ENCODE measurements at places on chromosomes 3 and 15.

DNA sequence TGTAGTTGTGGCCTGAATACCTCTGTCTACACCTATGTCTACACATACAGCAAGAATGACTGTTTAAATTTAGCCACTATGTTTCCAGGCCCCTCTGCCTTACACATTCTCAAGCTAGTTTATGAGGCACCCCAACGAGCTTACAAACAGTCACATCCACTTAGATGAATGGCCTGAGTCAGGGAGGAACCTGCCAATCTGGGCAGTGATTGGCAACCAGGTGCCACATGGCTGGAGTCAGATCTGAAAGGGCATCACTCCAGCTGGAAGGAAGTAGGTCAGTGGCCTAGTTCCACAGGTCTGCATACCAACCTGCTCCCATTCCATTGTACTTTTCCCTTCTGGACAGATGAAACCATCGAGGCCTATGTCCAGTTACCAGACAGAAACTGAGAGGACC is 136.3 kb downstream of the FOXP1 start:
- no peak for DNase-seq

- DNase-seq: peak; percentile 21
Measured at GRCh38 chr3:19945969-19946831, 697 bp upstream of the RAB5A start.

DNA sequence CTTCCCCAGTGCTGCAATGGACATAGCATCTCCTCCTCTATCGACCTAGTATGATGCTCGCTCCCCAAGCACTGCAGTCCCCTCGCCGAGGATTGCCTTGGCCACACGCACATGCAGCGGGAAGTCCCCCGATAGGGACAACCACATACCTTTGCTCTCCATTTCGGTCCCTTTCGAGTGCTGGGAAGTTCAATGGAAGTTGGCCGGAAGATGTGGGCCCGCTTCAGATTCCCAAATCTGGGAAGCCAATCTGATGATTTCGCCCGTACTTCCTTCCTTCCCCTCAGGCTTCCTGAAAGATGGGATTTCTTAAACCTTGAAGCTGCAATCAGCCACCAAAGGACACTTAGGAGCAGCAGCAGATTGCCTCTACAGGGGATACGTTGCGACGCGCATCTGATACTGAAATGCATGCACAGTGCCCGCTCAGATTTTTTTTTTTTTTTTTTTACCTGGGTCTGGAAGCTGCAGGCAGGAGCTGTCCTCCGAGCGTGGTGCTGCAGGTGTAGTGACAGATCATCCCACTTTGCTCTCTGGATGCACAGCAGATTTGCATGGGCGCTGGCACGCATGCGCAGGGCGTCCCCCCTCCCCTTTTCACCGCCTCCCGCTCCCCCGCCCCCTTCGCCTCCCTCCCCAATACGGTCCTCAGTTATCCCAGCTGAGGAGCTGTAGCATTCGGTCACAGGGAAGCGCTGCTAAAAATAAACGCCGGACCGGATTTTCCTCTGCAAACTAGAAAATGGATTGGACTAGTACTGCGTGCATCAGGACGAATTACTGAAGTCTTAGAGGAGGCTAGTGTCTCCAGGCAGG is at the start of gene FGF12:
Gene FGF12 (minus strand): TSS at position 510 of the 816 bp plus-strand sequence.
- DNase-seq: peak; percentile 21

- DNase-seq: no peak
Measured at GRCh38 chr15:55549305-55549704, 38.8 kb downstream of the PYGO1 start.

DNA sequence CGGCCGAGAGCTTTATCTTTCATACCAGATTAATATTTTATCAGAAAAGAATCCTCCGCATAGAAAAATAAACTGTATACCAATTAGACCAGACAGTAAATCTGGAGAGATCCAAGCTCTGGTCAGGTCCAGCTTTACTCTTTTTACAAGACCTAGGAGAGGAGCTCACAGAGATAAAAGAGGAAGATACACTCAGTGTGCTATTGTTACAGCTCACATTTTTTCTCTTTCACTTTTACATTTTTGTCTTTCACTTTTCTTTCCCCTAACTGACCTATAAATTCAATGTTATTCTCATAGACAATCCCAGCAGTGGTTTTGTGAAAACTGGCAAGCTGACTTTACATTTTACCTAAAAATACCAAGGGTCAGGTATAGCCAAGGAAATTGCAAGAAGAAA is 55.8 kb downstream of the GUCA1C start:
- DNase-seq: no peak

GRCh38 chr15:86347245-86347644 is 267.6 kb downstream of the AGBL1 start:
- no peak for DNase-seq

GRCh38 chr15:68494573-68495110 is 62.7 kb upstream of the ITGA11 start:
- DNase-seq: no peak

- DNase-seq: no peak
Measured at GRCh38 chr3:52140000-52140399, 14.2 kb downstream of the POC1A start.

- DNase-seq: peak; percentile 35
Measured at GRCh38 chr15:97234851-97235610, 725.5 kb upstream of the ARRDC4 start.

GRCh38 chr3:151753846-151754245 is 20.1 kb downstream of the AADACL2 start:
- no peak for DNase-seq

- DNase-seq: no peak
Measured at GRCh38 chr3:122627301-122627700, 49.9 kb downstream of the PARP15 start.

GRCh38 chr3:128568602-128569490 is 75.8 kb upstream of the GATA2 start:
- DNase-seq: no peak

DNA sequence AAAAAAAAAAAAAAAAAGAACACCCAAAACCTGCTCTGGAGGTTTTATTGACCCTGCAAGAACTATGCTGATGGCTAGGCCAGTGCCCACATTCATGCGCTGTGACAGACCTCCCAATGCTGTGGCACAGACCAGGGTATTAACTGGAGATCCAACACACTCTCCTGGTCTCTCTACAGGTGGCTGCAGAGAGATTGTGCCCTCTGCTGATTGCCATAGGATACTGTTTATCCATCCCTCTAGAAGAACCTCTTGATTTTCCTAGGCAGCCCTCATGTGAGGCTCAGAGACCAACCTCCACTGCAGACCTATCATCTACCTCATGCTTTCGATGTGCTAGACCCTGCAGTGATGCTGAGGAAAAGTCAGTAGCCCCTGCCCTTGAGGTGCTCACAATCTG is 125.5 kb upstream of the TRIM42 start:
- no peak for DNase-seq

- DNase-seq: peak; percentile 34
Measured at GRCh38 chr3:102179326-102180177, 255.3 kb upstream of the ZPLD1 start.

DNA sequence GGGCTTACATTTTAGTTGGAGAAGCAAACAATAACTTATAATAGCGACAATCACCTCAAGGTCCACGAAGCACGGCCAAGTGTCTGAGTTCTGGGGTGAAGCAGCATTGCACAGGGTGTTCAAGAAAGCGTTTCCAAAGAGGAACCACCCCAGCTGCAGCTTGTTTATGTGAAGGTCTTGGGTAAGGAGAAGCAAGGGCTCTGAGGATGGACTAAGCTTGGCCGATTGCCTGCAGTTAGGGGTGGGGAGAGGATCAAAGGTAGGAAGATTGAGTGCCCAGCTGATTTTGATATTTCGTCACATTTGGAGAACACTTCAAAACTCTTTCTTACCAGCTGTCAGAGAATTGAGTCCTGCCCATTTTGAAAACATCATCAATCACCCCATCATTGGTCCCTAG is 321.6 kb upstream of the DNAJC19 start:
- DNase-seq: no peak

DNA sequence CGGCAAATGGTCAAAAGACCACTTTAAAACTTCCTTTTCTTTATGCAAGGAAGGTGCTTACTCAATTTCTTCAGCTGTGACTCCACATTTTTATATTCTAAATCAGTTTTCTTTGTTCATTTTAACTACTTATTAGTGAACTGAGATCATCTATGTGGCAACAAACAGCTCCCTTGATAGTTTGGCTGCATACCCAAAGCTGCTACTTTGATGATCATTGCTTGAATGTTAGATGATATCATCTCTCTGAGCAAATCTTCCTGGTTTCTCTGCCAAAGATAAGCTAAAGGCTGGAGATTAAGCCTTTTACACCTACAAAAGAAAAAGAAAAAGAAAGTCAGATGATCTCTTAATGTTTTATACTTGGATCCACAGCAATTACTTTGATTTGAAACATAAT is 95.5 kb downstream of the DPH6 start:
- DNase-seq: no peak

- no peak for DNase-seq
Measured at GRCh38 chr3:99236576-99236975, 335.1 kb upstream of the DCBLD2 start.

GRCh38 chr3:52354676-52355075 is 38.6 kb downstream of the DNAH1 start:
- no peak for DNase-seq

DNA sequence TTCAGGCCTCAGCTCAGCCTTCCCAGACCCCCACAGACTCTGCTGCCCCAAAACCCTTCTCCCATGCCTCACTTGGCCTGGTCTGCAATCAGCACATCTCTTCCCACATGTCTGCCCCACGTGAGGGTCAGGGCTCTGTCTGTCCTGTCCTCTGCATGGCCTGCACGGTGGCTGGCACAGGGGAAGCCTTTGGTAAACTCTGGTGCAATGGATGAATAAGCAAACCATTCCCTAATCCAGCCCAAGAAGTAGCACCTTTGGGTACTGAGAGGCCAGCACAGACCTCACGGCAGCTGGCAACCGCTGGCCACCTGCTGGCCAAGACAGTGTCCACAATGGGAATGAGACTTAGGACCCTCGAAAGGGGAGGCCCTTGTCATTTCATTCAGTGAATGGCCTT is 27.7 kb downstream of the ABTB1 start:
- DNase-seq: no peak

DNA sequence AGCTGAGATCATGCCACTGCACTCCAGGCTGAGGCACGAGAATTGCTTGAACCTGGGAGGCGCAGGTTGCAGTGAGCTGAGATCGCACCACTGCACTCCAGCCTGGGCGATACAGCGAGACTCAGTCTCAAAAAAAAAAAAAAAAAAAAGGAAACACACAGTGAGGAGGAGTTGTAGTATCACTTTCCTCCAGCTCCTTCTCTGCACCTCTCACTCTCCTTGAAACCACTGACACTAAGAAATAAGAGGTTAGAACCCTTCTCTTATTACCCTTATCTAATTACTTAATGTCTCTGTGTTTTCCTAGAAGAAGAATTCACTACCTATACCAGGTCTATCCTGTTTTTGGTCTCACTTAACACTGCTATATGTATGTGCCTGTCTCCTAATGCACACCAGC is 31.7 kb downstream of the RAB27A start:
- DNase-seq: no peak

DNA sequence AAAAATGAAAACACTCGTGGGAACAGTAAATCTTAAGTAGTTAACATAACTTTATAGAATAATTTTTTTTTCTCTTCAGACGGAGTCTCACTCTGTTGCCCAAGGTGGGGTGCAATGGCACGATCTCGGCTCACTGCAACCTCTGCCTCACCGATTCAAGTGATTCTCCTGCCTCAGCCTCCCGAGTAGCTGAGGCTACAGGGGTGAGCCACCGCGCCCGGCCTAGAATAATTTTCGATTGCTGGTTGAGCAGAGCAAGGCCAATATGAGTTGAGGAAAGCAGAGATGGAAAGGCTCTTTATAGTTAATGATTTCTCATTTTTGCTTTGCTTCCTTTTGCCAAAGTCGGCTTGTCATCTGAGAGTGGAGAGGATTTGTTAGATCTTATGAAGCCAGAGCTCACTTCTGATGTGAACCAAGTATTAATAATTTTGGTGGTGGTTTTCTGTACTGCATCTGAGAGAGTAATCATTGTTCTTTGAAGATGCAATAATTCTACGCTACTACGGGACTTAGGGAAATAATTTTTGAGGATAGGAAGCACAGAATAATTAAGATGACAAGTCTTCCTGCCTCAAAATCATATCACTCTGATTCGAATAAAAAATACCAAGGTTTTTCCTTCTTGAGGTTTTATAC is 1.6 kb upstream of the GOLM2 start:
- no peak for DNase-seq

DNA sequence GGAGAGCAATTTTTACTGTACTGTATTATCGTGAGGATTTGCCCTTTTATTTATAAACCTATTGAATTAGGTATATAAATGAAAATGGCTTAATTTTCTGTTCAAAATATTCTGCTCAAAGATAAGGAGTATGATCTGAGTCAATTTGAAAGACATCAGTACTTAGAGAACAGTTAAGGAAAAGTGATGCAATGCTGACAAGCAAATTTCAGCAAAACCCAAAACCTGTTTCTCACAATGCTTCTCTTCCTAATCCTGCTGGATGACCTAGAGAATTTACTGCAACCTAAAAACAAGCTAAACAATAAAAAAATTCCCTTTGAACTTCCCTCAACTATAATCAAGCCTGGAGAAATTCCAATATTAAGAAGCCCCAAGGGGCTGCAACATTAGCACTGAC is 82.7 kb downstream of the RFX7 start:
- DNase-seq: no peak

GRCh38 chr3:146537603-146538002 is 6.8 kb downstream of the PLSCR1 start:
- DNase-seq: no peak

GRCh38 chr3:17357035-17357710 is 385.3 kb downstream of the TBC1D5 start:
- no peak for DNase-seq

DNA sequence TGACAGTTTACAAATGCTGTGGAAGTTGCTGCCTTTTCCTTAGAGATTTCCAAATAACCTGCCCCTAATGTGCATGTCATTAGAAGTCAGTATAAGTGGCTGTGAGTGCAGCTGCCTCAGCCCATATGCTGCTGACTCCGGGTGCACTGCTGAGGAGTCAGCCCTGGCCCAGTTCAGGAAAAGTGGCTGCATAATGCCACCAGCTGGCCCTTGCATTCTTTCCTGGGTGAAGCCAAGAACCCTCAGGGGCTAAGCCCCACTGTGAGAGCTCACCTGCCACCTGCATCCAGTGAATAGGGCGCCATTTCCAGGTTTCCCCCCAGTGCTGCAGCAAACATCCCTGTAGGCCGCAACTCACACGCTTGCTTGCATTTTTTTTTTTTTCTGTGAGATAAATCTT is 139.9 kb downstream of the TJP1 start:
- no peak for DNase-seq

GRCh38 chr15:64149424-64149823 is 2.1 kb upstream of the SNX22 start:
- no peak for DNase-seq

All from GM13977 (cell line).